HS-5 (cell line): ENCODE measurements at places on chromosomes 6 and 20.
A peak's percentile ranks its signal among the peaks of the same experiment; 100 is the strongest.

- DNase-seq: no peak
These were observed 155.6 kb downstream of the FOXC1 start for GRCh38 chr6:1765160-1765903.

DNA sequence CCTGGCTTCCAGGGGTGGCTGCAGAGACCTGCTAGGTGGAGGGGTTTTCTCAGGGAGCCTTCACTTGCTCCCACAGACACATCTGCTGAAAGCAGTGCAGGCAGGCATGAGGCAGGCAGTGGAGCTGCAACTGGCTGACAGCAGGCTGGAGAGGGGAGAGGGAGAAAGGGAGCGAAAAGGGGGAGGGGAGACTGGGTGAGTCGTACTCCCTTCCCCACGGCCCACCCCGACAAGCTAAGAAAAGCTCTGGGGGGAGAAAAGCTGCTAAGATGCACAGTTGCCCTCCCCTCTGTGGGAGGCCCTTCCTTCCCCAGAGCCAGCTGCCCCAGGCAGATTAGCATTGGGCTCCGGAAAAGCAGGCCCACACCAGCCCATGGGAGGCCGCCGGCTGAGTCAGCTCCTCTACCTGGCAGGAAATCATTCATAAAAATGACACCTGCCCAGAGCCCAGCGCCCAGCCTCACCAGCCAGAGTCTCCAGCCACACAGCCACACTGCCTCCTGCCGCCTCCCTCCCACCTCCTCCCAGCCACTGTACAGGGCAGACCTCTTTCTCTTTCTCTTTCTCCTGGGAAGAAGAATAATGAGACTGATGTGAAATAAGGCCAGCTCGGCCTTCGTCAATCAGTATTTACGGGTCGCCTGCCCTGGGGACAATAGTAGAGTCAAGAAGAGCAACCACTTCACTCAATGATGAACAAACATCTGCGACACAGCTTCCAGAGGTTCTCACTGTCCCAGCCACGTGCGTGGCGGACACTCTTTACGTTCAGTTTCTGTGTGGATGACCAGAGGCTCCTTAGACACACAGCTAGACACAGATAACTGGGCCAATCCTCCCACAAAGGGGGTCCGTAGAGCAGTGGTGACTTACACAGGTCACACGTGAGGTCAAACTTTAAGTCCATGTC is 7.7 kb upstream of the C20orf203 start:
- DNase-seq: no peak

DNA sequence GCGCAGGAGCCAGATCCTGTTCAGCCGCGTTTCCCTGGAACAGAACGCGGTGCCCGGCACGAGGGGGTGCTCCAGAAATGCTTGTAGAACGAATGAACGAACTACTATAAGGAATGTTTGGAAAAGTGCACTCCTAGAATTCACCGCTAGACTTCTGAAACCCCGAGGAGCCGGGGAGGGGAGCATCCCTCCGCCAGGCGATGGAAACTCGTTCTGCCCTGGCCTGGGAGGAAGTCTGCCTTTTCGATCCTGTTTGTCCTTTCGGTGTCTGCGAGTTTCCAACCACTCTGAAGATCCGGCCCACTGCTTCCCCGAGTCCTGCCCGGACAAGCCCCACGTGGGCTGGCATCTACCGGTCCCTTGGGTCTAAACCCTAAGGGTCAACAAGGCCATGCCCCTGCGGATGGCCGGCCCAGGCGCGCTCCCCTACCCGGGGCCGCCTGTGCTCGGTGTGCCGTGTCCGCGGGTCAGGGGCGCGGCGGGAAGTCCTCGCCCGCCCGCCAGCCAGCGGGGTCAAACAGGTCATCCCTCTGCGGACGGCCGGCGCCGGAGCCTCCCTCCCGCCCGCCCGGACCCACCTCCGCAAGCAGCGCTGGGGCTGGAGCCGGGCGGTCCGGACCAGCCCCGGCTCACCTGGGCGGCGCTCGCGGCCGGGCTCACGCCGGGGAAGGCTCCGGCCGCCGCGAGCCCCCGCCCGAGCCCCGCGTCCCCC is 526 bp downstream of the SULF2 start:
- DNase-seq: peak; percentile 52

- DNase-seq: no peak
These were observed 5.9 kb upstream of the HMGA1 start for GRCh38 chr6:34230653-34231371.

- peak; percentile 93 for DNase-seq
These were observed 4.6 kb downstream of the SMIM29 start for GRCh38 chr6:34243901-34244884.

DNA sequence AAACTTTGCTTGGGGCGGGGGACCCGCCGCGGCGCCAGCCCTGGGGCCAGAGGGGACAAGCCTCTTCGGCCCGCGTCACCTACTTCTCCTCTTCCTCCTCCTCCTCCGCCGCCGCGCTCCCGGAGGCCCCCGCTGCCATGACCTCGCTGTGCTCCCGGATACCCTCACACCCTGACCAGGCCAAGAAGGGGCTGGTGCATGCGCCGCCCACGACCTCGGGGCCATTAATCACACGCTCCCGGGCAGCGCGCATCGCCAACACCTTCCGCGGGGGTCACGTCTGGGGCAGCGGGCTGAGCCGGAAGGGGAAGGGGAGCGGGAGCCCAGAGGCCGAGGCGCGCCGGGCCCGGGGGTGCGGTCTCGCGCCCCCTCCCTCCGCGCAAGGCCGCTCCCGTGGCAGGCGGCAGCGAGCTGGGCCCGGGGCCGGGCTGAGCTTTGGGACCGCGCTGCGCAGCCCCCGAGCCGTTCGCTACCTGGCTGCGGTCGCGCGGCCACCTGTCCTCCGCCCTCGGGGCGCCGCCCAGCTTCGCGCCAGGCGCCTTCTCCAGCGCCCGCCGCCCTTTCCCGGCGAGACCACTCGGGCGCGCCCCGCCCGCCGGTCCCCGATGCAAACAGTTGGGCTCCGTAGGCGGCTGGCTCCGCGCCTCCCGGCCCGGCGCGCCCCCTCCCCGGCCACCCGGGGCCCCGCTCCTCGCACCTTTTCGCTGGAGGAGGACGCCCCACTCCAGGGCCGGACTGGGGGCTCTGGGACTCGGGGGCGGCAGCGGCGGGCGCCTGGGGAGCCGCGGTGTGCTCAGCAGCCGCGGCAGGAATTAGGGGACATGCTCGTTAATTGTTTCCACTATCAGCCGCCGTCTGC is 575 bp upstream of the CNR1 start:
- DNase-seq: no peak

GRCh38 chr6:72784071-72784470 is 162.2 kb downstream of the KCNQ5 start:
- peak; percentile 28 for DNase-seq

DNA sequence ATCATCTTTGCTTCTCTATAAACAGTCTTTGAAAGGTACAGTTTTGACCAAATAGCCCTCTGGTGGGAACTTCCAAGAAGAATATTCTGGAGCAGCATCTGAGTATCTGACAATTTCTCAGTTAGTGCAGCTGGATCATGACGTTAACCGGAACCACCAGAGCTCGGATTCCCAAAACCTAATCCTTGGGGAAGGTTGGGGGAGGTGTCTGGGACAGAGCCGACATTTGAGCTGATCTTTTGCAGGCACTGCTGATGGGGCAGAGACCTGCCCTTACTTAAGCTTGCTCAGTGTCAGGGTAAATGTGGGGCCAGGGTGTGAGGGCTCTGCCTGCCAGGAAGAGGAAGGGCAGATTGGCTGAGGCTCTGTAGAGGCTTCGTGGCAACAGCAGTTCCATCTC is 416.6 kb downstream of the DHX35 start:
- DNase-seq: no peak

GRCh38 chr6:98967616-98968015 is 19.9 kb upstream of the FBXL4 start:
- no peak for DNase-seq

- no peak for DNase-seq
These were observed 24.6 kb downstream of the TBX18 start for GRCh38 chr6:84739866-84740208.

DNA sequence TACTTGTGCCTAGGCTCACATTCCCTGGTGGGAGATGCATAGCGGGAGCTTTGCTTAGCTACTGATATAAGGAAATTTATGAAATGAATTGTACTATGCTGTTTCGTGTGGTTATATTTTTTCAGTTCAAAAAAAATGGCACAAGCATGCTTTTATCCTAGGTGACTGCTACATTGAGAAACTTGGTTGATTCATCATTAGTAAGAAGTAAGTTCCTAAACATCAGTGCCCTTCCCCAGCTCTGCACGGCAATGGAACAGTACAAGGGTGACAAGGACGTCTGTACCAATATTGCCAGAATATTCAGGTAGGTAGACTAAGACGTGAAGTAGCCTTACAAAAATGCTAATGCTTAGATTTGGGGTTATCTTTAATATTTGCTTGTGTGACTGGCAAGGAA is 79.7 kb downstream of the ARMC2 start:
- DNase-seq: no peak

DNA sequence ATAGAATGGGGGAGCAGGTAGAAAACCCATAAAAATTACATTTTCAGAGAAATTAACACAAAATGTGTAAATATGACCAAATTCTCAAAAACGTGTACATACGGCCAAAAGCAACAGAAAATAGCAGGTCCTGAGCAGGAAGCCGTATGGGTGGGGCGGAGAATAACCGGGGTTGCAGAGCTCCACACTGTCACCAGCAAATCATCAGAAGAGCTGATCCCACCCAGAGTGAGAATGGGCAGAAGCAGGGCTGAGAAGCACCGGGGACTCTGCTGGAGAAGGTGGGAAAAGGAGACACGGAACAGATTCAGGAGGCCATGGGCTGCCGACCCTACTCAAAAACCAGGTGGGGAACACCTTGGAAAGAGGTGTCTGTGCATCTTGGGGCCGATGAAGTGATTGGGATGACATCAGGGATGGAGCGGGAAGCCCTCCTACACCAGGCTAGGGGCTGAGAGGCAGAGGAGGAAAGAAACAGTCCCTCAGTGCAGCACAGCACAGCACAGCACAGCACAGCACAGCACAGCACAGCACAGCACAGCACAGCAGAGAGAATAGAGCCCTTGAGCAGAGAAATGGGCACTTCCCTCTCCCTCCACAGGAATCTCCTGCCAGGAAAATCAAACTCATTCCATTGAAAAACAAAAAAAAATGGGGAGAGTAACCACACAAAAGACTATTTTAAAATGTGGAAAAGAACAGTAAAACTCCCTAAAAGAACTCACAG is 22.3 kb downstream of the STX7 start:
- DNase-seq: no peak

DNA sequence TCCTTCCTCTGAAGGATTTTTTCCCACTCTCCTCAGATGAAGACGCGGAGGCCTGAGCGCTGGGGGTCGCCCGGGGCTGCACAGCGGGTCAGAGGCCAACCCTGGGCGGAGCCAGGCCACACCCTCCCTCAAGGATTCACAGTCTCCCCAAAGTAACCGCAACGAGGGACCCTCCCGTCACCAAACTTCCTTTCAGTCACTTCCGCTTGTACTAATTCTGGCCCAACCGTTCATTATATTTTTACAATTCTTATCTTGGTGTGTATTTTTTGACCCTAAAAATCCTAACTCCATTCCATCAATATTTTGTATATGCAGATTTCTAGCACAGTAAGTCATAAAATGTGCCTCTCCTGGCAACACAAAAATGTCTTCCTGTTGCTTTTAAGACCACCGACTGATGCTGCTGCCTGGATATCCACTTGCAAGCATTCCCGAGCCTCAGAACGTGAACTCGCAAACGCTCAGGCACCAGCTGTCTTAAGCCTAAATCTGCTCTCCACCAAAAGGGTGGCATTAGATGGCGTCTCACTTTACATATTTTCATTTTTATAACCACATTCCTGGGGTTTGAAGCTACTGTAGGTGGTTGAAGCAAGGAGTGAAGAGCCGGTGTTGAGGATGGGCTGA is 128.0 kb downstream of the DLL1 start:
- DNase-seq: no peak
